ENCODE measurements at places on chromosomes 5 and 9.

GRCh38 chr9:28056466-28056865 is 483.2 kb upstream of the C9orf72 start:
- DNase-seq = no peak

DNA sequence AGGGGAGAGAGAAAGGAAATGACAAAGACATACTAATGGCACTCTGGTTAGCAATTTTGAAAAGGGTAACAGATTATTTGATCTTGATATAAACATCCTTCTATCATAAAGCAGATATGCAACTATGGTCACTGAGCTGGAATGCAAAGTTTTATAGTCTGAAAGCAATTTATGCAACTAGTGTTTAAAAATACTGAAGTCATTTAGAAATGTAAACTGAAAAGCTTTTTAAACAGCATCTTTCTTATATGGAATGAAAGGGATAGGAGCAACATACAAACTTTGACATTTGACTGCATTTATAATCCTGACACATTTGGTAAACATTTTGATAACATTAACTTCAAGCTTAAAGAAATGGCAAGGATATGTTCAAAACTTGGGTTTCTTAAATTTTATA is 28.7 kb upstream of the ADAMTS19 start:
- DNase-seq = no peak

- no peak for DNase-seq
Measured at GRCh38 chr5:96776621-96777020, 31.1 kb downstream of the ERAP1 start.

DNA sequence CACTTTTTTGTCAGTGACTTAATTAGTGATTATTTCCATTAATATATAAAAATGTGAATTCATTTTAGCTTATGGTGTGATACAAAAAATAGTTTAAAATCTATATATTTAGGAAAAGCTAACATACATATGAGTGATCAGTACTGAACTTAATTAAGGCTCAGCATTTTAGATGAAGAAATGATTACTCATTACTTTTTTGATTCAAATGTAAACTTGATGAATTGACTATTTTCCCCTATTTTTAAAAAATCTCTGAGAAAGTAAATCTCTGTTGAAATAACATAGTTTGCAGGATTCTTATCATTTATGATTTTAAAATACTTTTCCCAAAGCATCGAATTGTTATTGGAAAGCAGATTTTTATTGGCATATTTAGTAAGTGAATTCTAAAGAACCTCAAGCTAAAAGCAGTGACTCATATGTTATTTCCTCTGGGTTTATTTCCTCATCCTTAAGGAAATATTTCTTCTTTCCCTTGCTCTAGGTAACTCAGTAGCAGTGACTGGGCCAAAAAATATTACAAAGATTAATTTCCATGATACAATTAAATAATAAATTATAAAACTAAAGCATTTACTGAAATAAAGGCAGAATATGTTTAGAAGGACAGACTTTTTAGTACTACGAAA is 290.6 kb downstream of the FER start:
- no peak for DNase-seq

- DNase-seq = no peak
Measured at GRCh38 chr9:133242991-133243390, 32.0 kb downstream of the ABO start.

- DNase-seq = peak; percentile 29
Measured at GRCh38 chr5:78360924-78361630, 660 bp downstream of the SCAMP1 start.

- DNase-seq = no peak
Measured at GRCh38 chr5:147481874-147482705, 27.8 kb downstream of the DPYSL3 start.

DNA sequence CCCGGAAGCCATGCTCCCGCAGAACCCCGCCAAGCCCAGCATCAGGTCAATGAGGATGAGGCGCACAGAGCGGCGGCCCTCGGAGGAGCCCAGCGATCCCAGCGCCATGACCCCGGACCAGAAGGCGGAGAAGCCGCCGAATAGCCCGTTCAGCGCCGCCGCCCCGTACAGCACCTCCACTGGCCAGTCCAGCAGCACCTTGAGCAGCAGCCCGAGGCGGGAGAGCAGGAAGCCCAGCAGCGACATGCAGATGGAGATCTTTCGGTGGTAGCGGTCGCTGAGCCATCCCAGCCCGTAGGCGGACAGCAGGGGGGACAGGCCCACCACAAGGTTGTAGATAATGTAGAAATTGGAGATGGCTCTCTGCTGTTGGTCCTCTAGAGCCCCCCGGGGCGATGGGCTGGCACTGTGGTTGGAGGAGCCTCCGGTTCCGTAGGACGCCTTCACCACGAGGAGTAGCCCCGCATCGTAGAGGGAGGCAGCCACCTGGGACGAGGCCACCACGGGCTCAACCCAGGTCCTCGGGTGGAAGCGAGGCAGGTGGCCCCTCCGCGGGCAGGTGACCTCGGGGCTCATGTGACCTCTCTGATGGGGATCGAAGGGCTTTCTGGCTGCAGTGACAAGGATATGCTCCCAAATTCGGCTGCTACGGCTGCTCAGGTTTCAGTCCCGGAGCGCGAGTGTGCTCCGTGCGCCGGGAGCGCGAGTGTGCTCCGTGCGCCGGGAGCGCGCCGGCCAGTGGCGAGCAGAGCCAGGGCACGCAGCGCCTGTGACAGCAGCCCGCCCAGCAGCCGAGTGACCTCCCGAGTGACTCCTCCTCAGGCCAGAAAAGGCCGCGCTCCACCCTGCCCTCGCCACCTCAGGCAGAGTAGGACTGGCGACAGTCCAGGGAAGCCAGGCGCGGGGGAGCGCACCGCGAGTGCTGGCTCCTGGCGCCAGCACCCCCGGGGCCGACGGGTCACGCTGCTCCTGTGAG is at the start of gene SLC46A2:
Gene SLC46A2, minus strand, starts transcription at position 771 of the 976 bp plus-strand sequence. Its CDS starts 195 bp downstream, at position 576.
- DNase-seq = no peak

DNA sequence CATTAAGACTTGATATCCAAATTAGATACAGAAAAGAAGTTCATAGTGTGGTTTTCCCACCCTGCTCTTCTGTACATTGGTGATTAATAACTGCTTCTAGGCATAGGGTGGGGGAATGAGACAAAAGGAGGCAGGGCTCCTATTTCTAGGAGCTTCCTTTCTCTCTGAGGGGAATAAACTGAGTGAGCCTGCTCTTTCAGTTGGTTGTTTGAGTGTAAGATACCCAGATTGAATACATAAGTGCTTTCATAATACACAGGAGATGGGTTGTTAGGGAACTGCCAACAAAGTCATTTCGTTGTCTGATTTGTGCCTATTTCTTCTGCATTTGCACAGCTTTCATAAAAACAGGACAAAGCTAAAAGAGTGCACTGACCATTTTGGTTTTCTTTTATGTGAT is 48.9 kb upstream of the TTC23L start:
- DNase-seq = no peak

DNA sequence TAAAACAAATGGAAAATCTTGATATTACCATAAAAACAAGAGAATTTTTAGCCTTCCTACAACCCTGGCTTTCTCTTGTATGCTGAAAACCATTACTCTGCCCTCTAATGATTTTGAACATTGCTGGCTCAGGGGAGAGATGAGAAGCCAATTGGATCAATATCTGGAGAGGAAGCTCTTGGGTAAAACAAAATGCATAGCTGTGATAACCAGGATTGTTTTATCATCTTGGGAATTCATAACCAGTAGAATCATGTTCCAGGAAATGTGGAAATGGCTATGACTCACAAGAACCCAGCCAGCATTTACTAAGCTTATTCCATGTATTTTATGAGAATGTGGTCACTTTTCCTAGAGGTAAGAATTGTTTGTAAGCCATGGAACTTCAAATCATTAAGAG is 51.1 kb upstream of the CTNND2 start:
- no peak for DNase-seq

- DNase-seq = no peak
Measured at GRCh38 chr5:156707750-156708149, 142.3 kb upstream of the PPP1R2B start.

- DNase-seq = no peak
Measured at GRCh38 chr9:124222109-124222508, 35.6 kb upstream of the NEK6 start.

- DNase-seq = no peak
Measured at GRCh38 chr5:122430319-122430586, 118.2 kb downstream of the SNCAIP start.

- DNase-seq = peak; percentile 37
Measured at GRCh38 chr5:134525683-134526482, 413 bp downstream of the JADE2 start.

DNA sequence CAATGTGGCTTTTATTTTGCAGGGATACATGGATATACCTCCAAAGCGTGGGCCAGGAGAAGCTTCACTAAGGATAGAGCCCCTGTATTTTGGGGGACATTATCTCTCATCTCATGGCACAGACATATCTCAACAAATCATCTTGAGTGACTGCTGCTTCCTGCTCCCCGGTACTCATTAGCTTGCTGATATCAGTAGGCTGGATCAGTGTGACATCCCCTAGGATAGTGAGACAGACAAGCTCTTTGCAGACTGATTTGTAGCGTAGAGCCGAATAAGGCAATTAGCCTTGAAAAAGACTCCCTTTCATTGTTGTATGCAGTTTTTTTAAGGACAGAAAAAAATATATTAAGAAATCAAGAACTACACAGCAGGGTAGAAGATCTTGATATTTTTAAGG is 237.7 kb upstream of the CDH9 start:
- DNase-seq = no peak

- DNase-seq = no peak
Measured at GRCh38 chr9:126461029-126461428, 134.4 kb downstream of the MVB12B start.

GRCh38 chr5:95918421-95919006 is 43.1 kb downstream of the ELL2 start:
- no peak for DNase-seq

GRCh38 chr9:124260769-124261603 is 3.2 kb downstream of the NEK6 start:
- DNase-seq = no peak

DNA sequence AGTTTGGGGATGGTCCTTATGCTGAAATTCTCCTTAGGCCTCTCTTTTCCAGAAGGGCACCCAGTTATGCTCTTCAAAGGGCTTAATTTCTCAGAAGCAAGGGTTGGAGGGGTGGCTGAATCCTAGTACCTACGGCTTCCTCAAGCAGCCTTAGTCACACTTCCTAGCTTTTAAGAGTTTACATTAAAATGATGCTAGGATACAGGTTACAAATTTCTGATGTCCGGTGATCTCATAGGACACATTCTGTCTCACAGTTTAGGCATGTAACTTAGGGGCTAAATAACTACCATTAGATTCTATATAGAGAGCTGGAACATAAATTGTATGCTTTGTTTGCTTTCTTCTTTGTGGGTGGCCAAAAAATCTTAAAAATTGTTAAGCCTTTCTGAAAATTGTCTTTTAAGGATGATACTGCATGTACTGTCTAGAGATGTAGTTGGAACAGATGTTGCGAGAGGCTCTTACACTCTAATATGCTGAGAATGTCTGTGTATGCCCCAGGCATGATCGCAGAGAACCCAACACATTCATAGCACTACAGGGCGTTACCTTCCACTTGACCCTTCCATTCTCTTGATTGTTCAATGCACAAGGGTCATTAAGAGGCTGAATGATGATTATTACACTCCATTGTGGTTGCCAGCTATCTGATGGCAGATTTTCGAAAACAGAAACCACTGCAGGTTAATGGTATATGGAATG is 139.1 kb downstream of the TMEM38B start:
- DNase-seq = no peak
